Ureter (tissue), 1 donor: ENCODE measurements at places on chromosomes 1 and 21. TPM values are rescaled to one million over a fixed set of nuclear protein-coding genes. Genes with fewer than 3 reads are reported as not detected.

DNA sequence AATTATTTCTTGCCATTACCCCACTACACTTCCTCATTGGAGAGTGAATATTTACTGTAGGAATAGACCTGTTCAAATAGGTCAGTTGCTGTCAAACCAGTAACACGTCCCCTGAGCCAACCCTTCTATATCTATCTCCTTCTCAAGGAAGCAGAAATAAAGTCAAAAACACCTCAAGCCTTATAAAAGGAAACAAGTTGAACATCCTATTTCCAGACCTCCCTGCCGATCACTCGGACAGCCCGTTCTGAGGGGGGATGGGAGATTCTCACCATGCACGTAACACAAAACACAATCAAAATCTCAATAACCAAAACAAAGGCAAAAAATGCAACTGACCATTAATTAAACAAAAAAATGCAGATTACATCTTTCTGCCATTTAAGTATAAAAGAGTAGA lies 121.5 kb upstream of the KRTAP19-8 start:
- no peak for DNase-seq

DNA sequence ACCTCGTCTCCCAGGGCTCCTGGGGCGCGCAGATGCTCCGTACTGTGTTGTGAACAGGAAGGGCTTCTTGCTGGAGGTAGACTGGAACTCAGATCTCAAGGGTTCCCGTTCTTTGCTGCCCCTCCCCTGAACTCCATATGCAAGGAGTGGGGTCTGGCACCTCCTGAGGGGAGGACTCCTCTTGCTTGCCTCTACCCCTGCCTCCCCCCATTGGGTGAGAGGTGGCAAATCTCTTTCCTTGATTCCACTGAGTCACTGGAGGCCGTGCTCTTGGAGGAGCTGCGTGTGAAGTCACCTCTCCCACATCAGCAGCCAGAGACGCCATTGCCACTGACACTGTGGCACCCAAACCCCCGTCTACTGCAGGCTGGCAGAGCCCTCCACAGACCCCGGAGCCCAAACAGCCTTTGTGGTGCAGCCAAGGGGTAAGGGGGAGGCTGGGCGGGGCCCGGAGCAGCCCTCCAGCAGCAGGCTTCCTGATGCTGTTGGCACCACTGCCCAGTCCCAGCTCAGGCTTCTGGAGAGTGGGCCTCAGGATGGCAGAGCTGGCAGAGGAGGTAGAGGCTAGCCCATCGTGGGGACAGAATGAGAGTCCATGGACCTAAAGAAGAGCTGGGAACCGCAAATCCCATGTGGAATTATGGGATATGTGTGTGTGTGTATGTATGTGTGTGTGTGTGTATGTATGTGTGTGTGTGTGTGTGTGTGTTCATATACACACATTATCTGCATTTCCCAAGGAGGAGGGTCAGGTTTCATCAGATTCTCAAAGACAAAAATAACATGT lies 104.9 kb upstream of the RUNX3 start:
- no peak for DNase-seq

The PMF1 gene
- 59.3 TPM for total RNA-seq

GRCh38 chr21:44337941-44338895 lies 972 bp downstream of the CFAP410 start:
- DNase-seq: peak; percentile 83

DNA sequence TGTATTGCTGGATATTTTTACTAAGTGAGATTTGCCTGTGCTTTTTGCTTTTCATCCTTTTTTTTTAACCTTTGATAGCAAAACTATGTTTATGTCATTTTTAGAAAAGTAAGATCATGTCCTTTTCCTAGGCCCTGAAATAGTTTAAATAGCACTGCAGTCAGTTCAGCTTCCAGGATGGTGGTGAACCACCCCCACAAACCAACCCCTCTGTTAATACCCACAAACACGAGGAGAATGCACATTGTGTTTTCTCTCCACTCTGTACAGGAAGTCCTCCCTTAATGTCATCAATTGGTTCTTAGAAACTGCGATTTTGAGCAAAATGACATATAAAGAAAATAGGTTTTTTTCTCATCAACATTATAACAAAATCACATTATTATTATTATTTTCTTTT lies 117.7 kb upstream of the DSCAM start:
- DNase-seq: no peak

DNA sequence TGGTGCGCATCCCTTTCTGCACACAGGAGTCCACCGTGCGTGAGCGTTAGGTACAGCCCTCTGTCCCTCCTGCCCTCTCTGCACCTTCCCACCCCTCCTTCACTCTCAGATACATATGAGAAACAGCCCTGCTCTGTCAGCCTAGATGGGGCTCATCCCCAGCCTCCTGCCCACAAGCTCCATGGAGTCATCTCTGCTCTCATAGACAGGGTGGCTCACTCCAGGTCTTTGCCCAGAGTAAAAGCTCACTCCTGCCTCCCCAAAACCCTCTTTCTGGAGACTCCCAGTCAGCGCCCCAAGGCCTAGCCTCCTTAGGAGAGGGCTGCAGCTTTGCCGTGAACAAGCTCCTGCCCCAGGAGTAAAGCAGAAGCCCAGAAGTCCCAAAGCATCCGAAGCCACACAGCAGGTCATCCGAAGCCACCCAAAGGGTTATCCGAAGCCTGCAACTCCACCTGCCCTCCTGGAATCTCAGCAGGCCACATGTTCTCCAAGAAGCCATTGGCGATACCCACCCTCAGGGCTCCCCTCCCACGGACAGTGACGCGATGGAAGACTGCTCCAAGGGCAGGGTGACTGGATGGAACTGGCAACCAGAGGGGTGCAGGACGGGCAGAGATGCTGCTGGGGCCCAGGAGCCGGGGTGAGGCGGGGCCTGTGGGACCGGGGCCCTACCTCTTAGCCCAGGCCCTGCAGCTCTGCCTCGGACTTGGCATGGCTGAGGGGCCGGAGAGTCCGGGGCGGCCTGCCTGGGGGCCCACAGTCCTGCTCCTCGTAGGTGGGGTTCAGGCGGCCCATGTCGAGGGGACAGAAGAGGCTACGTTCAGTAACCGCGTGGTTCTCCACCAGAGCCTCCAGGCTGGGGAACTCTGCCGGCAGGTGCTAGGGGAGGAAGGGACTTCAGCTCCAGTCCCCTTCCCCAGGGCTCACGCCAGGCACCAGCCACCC lies 3.6 kb upstream of the KIF17 start:
- DNase-seq: peak; percentile 38

GRCh38 chr21:26945916-26946675 lies 20.8 kb downstream of the ADAMTS5 start:
- DNase-seq: no peak

The SLC22A15 gene
- 10.3 TPM for total RNA-seq

GRCh38 chr1:164495905-164496304 lies 63.1 kb upstream of the PBX1 start:
- DNase-seq: no peak

DNA sequence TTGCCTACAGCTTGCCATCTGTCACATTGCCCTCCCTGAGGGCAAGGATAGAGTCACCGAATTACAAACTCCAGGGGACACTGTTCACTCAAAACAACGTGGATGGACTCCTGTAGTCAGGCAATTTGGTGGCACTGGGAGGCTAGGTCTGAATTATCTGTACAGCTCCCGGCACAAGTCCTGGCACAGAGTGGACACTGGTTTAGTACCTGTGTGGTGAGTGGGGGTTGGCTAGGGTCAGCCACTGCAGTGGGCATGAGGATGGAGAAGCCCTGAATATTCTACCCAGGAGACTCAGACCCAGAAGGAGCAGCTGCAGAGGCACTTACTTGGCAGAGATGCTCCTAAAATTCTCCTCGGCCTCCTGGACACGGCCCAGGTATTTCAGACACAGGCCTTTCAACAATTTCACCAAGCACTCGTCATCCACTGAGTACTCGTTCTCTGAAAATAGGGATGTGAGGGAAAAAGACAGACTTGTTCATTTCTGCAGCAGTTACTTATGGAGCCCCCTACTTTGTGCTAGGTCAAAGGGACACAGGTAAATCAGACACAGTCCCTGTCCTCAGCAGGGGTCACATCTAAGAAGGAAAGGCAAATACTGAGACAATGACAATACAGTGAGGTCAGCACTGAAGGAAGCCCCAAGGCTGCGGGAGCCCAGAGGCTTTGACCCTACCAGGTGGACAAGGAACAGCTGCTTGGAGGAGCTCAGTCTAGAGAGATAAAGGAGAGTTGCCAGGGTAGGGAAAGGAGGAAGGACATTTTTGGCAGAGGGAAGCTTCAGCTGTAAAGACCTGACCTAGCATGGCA lies 40.5 kb downstream of the TTC39A start:
- DNase-seq: no peak

The TFB2M gene
- 13.6 TPM for total RNA-seq

DNA sequence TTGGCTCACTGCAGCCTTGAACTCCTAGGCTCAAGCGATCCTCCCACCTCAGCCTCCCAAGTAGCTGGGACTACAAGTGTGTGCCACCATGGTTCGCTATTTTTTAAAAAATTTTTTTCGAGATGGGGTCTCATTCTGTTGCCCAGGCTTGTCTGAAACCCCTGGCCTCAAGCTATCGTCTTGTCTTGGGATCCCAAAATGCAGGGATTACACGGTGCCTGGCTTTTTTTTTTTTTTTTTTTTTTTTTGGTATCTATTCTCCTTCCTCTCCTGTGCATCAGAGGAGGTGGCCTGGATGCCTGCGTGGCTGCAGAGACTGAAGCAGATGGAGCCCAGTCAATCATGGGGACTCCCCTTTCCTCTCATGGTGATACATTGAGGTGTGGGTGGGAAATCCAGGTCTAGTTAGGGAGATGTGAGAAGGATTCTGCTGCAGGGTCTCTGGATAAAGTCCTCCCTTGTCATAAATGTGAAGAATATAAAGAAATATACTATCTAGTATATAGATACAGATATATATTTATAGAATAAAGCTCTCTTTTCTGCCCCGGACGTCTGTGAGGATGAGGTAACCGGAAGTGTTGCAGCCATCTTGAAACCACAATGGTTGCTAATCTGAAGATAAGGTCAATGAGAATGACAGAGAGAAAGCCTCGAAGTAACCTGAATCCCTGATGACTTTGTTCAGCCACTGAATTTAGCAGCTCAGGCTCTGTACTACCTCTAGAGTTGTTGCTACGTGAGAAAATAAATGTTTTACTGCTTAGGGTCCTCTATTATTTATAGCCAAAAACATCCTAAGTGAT lies 19.5 kb upstream of the RGSL1 start:
- no peak for DNase-seq

GRCh38 chr1:10735563-10736305 lies 60.7 kb downstream of the CASZ1 start:
- no peak for DNase-seq

The ADAM30 gene
- not detected for total RNA-seq

- DNase-seq: no peak
These were observed 24.8 kb downstream of the FAM78B start for GRCh38 chr1:166141969-166142368.

DNA sequence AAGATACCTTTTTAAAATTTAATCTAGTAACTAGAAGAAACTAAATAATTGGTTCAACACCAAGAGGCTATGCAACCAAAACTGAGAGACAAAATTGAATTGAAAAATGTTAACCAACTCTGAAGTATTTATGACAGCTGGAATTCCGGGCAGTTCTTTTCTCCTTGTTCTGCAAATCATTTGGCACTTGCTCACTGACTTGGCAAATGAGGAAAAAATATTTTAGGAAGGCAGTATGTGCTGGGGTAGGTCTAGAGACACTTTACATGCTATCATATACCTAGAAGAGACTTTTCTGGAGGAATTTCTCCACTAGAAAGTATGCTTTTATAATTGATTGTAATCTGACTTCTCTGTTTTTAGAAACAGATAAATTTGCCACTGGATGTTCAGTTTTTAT lies 22.1 kb upstream of the SH3D21 start:
- no peak for DNase-seq

GRCh38 chr1:234289538-234290305 lies 83.5 kb upstream of the COA6 start:
- DNase-seq: no peak

GRCh38 chr1:209844695-209845407 lies 17.1 kb downstream of the UTP25 start:
- no peak for DNase-seq

GRCh38 chr1:183886853-183887252 lies 81.9 kb downstream of the RGL1 start:
- no peak for DNase-seq

DNA sequence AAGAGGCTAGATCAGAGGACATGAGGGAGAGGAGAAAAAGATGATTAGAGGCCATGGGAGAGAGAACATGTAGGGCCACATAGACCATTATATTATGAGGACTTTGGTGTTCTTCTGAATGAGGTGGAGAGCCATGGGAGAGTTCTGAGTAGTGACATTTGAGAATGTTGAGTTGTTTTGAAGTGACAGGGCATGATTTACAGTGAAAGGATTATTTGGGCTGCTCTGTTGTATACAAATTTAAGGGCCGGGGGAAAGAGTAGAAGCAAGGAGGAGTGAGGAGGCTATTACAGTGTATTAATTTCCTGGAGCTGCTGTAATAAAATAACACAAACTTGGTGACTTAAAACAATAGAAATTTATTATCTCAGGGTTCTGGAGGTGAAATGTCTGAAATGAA lies 102.5 kb upstream of the RGS4 start:
- DNase-seq: no peak

The AMY1B gene
- total RNA-seq: not detected

- DNase-seq: peak; percentile 44
These were observed 1.1 kb downstream of the MGST3 start for GRCh38 chr1:165632152-165632469.
